Anterior cingulate cortex (tissue), 58 donors: ENCODE measurements at places on chromosomes 5 and 9.

DNA sequence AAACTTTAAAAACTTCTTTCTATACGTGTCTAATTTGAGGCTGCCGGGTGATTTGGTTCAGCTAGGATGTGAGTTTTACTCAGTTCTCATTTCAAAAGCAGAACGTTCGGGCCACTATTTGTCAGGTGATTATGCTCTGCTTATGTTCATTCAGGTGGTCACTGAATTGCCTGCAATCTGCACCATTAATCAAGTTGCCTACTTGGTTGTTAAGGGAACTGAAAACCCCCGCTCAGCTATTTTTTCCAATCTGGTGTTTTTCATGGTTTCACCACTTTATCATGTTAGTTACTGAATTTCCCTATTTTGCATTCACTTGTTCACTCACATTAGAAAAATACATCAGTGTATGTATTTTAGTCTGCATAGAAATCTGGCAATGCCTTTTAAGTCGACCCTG lies 523.0 kb downstream of the CSNK1G3 start:
- no peak for DNase-seq

DNA sequence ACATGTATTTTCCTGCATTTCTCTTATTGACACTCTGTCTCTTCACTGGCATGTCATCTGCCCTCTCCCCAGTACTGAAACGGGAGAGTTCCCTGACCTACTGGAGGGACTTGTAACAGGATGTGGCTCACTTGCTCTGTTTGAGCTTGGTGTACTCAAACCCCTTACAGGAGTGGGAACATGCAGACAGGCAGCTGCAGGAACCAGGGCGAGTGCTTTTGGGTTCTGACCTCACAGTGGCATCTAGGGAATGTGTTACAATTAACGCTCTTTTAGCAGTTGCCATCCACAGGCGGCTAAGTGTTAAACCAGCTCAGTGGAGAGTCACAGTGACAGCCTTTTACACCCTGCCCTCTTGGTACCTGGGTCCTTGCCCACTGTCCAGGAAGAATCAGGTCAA lies 300.3 kb upstream of the GRAMD2B start:
- no peak for DNase-seq

DNA sequence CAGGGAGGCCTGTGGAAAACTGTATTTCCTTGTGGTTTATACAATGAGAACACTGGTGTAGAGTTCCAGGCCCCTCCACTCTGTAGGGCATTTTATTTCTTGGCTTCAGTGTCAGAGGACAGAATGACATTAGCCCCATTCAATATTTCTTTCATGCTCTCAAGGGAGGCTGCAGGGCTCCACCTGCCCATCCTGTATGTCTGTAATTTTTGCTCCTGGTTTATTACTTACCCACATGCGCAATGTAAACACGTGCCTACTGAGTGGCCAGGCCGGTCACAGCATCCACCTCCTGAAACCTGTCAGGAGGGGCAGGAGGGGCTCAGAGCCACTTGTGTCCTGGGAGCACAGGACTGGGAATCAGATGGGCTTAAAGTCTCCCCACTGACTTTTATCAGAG lies 82.4 kb downstream of the GADD45G start:
- DNase-seq, result no peak

DNA sequence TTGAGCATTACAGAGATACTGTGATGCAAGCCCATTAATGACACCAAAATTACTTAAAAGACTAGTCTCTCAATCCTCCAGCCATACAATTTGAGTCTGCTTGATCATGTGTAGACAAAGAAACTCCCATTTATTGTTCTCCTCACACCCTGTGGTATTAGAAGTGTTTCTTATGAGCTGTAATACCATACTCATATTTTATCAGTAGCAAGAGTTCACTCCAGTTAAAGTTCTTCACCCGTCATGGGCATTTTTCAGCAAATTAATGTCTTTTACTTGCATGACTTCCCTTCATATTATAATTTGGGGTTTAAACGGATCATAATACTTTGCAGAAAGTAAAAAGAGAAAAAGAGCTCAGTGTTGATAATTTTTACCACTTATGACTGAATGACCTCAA lies 242.9 kb downstream of the BNC2 start:
- DNase-seq, result no peak

DNA sequence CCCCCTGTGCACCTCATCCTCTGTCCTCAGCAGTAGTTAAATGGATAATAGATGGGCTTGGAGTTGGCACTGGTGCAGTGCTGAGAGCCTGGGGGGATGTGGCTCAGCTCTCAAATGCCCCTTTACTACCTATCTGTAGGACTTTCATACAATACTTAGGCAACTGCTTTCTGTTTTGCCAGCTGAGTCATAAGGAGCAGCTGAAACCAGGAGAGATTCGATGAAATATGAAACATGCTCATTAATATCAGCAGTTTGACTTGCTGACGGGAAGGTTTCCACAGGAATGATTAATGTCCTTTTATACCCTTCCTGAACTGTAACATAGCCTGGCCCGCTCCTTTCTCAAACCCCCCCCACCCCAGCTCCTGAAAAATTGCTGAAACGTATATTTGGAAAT lies 142.6 kb downstream of the SAXO1 start:
- DNase-seq, result no peak

DNA sequence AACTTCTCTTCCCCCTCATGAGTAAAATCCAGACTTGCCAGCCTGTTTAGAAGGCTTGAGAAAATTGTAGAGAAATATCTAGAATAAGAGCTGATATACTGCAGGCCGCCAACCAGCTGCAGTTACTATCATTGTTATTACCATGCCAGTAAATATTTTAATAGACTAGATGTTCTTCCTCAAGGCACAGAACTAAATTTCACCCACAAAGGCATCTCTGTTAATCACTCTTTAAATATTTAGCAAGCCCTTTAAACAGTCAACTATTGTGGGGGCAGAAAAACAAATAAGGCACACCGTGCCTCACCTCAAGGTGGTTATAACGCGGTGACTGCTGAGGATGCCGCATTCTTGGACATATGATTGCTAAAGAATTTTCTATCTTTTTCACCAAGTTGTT lies 147.0 kb downstream of the SPOCK1 start:
- no peak for DNase-seq

DNA sequence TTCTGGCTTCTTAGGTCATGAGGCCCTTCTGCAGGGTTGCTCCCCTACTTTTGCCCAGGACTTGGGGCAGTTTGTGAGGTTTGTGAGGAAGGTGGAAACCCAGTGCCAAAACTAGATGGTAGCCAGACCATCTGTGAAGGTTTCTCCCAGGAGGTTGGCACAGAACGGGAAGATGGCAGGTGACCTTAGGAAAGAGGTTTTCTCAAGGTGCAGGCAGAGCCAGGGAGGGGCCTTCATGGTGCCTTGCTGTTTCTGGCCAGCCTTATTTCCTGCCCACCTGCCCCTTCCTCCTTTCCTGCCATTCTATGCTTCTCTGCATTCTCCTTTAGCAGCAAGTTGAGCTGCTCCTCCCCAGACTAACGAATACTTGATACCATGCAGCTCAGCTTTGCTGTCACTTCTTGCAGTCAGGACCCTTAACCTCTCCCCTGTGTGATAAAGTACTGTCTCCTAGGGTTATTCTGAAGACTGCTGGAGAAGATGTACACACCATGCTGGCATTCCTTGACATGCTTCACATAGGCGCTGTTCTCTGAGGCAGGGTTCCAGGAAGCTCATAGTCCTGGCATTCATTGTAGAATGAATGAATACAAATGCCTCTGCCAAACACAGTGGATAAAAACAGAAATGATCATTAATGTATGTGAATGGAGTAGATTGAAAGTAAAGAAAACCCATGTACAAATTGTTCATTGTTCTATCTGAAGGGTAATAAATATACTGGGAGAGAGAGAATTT lies 154.3 kb downstream of the KDM4C start:
- no peak for DNase-seq

GRCh38 chr5:165620394-165620793 lies 2115.0 kb downstream of the MAT2B start:
- no peak for DNase-seq

- no peak for DNase-seq
Measured at GRCh38 chr9:74630228-74630627, 133.1 kb downstream of the RORB start.

DNA sequence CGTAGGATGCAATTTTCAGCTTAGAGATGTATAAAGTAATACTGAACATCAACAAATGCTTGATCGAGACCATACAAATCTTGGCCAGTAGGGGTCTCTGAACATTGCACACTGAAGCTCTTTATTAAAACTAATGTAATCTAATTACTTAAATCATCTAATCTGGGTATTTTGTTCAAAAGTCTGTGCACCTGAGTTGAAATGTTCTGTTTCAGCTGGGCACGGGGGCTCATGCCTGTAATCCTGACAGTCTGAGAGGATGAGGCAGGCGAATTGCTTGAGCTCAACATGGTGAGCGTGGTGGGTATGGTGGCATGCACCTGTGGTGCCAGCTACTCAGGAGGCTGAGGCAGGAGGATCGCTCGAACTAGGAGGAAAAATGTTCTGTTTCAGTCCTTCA lies 41.0 kb downstream of the ESM1 start:
- DNase-seq, result no peak

- DNase-seq, result no peak
Measured at GRCh38 chr5:78025540-78025939, 249.4 kb upstream of the TBCA start.

DNA sequence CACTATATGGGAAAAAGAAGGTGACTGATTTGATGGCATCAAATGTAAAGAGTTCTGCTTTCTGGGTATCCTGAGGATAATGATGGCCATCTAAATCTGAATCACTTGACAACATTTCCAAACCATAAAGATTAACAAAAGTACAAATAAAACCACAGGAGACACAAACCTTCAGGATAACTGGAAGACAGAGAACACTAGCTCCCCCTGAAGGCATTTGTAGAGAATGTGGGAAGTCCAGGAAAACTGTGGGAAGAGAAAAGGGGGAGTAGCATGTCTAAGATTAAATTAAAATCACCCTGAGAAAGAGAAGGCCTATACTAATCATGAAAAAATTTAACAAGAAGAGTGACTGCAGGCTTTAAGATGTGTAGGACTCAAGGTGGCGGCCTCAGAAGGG lies 116.2 kb downstream of the PRELID2 start:
- DNase-seq, result no peak

- no peak for DNase-seq
Measured at GRCh38 chr5:95220381-95220780, 64.5 kb downstream of the MCTP1 start.

DNA sequence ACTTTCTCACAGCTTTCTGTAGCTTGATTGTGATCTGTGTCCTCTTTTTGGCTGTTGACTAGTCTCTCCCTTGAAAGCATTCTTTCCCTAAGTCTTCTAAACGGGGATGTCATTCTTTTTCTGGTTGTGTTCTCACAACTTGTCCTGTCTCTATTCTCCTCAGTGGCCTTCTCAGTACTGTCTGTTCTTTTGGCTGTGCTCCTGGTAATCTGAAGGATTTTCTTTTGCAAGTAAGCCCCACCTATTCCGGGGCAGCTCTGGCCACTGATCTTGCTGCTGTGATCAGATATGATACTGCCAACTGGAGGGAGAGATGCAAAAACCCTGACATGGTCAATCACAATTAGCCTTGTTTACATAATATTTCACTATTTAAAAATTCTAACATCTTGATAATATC lies 172.2 kb downstream of the CDC42SE2 start:
- DNase-seq, result no peak

- no peak for DNase-seq
Measured at GRCh38 chr9:12997009-12997408, 222.2 kb downstream of the LURAP1L start.

DNA sequence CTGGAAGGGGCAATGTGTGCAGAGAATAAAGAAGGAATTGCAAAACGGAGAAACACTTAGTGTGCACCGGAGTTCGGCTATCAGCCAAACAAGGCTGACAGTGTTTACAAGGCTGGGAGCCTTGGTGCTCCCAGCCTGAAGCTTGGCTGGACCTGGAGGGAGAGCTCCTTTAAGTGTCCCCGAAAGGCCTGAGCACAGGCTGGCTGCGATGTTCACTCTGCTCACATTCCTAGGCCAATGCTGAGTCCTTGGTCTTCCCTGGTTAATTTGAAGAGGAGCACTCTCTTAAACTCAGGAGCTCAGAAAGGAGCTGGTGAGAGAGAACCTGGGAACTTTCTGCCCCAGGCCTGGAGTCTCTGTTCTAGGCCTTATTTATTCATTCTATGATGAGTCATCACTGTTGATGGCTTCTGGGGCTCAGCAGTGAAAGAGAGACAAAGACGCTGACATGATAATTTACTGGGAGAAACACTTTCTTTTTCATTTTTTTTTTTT lies 88.6 kb upstream of the MYO10 start:
- DNase-seq, result no peak

- DNase-seq, result no peak
Measured at GRCh38 chr5:82692826-82693225, 384.4 kb downstream of the TMEM167A start.

DNA sequence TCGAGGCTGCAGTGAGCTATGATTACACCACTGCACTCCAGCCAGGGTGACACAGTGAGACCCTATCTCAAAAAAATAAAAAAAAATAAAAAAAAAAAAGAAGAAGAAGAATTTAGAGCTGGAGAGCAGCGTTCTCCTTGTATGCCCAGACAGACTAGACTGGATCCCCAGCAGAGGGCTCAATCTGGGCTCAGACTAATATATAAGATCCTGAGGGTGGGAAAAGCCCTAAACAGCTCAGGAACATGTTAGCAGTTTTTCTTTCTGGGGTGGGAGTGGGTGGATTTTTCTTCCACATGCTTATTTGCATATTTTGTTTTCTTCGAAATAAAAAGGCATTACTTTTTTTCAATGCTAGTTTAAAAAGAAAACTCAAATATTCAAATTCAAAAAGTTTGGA lies 904 bp upstream of the BSPRY start:
- no peak for DNase-seq

- no peak for DNase-seq
Measured at GRCh38 chr9:115261656-115262081, 143.7 kb upstream of the TNC start.

- DNase-seq, result no peak
Measured at GRCh38 chr5:95801532-95801931, 21.0 kb downstream of the GLRX start.

- DNase-seq, result no peak
Measured at GRCh38 chr5:111704452-111705085, 52.4 kb downstream of the NREP start.

- no peak for DNase-seq
Measured at GRCh38 chr9:106843371-106843770, 19.6 kb upstream of the ZNF462 start.

DNA sequence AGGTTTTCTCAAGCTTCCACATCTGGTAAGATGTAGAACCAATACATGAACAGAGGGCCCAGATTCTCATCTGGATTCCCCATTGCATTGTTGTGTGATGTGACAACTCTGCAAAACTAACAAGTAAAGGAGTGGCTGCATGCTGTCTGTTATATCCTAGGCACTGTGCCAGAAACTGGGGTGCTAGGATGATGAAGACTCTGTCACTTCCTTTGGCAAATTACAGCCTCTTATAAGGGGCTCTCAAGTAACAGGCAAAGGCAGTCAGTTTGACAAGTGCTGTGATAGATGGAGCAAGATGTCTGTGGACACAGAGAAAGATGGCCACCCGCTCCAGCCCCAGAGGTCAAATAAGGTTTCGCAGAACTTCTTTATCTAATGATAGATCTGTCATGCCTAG lies 115.7 kb downstream of the PAPPA start:
- no peak for DNase-seq

- DNase-seq, result no peak
Measured at GRCh38 chr5:152686931-152687330, 281.9 kb upstream of the NMUR2 start.
